ENCODE measurements at places on chromosomes 7 and 10.

DNA sequence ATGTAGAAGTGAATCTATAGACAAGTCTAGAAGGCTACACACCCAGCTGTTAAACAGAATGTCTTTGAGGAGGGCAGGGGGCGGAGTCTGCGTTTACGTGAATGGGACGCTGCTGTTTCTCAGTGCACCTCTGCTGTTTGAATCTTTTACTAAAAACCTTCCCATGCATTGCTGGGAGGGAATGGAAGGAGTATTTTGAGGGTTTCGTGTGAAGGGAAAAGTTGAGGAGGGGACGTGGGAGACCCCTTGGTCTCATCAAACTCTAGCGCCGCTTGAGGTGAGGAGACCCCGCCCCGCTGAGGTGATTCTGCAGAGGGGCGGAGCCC is 492 bp upstream of the VCL start:
- DNase-seq, result no peak

- no peak for DNase-seq
Measured at GRCh38 chr7:130131964-130132875, 61.9 kb downstream of the KLHDC10 start.

DNA sequence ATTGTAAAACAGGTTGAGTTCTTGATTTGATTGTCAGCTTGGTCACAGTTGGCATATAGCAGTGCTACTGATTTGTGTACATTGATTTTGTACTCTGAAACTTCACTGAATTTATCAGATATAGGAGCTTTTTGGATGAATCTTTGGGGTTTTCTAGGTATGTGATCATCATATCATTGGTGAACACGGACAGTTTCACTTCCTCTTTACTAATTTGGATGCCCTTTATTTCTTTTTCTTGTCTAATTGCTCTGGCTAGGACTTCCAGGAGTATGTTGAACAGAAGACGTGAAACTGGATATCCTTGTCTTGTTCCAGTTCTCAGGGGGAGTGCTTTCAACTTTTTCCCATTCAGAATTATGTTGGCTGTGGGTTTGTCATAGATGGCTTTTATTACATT is 86.9 kb downstream of the EXOC4 start:
- DNase-seq, result no peak

- no peak for DNase-seq
Measured at GRCh38 chr7:135925210-135925609, 51.9 kb downstream of the MTPN start.

DNA sequence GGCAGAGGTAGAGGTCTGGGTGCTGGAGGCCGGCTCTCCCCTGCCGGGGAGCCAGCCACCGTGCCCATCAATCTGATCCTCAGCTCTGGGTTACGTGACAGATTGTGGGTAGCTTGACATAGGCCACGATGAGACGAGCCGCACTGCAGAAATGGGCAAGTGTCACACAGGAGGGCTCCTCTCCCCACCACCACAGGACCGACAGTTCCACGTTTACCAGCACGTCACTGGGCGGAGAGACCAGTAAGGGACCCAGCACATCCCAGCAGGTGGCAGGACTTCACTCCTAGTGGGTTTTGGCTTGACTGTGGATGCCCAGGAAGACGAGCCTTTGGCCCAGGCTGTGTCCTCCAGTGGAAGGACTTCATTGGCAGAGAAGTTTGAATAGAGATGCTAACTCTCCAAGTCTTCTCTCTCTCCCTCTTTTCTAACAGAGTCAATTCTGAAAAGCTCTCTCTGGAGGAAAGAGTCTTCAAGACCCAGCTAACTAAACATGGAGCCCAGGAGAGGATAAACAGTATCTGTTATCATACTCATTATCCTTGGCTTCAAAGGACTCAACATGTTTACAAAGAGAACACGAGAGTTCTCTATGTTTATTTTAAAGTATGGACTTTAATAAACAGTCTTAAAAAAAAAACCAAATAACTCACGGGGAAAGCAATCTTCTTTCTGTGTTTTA is 129.3 kb upstream of the JCAD start:
- DNase-seq, result no peak

DNA sequence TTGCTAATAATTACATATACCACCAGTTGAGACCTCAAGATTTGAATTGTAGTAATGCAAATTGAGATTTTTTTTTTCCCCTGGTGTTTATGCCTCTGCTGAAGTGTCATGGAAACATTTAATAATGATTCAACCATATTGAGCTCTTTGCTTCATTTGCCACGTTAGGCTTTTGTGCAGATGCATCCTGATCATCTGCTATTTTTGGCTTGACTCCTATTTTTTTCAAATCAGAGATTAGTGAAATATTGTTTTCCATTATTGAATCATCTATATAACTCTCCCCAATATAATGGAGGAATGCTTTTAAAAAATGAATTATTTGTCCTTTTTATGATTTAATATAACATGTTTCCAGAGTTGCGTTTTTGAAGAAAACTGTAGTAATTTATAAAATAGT is 115.1 kb downstream of the SRI start:
- no peak for DNase-seq

DNA sequence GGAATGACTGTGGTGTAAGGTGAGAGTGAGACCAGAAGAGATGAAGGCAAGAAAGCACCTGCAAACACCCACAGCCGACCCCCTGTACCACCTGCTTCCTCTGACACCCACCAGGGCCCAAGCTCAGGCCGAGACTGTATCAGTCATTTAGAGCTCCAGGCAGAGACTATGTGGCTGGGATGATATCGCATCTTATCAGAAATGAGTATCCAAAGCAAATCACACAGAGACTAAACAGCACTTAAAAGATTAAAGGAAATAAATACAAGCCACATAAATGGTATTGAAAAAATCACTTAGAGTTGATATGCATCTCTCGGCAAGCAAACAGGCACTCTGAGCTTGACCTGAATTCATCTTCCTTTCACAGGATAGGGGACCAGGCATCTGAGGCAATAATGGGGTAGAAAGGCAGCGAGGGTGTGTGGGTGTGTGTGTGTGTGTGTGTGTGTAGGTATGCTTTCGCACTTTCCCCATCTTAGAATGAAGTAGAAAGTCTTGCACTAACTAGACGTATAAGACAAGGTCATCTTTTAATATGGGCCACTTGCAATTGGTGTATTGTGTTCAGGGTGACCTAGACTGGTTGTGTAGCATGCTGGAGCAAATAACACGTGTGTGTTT is 665.9 kb downstream of the KCNMA1 start:
- DNase-seq, result no peak

DNA sequence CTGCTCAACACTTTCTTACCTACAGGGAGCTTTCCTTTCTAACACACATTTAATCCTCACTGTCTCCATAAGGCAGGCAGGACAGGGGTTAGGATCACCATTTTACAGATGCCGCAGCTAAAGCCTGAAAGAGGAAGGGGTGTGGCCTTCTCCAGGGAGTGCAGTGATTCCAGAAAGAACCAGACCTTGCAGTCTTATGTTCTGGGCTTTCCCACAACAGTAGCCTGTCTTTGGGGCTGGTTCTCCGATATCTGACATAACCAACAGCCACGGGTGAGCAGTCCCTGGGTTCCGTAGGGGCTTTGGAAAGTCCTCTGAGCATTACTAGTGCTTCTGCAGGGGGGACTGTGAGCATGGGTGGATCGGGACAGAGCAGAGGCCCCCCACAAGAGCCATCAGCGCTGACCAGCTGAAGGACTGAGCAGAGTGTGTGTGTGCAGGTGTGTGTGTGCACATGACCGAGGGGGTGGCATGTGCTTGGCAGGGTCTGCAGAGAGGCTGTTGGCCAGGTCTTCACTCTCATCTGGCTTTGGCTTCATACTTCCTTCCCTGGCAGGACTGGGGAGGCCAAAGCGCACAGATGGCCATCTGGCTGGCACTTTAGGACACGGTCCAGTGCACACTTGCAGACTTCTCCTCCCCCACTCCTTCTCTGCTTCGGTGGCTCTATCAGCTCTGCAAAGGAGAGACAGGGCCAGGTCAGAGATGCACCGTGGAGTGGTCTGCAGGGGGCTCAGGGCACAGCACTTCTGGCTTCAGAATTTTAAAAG is 400.3 kb downstream of the RPS24 start:
- DNase-seq, result no peak

GRCh38 chr10:77969114-77969513 is 42.6 kb upstream of the DLG5 start:
- no peak for DNase-seq

DNA sequence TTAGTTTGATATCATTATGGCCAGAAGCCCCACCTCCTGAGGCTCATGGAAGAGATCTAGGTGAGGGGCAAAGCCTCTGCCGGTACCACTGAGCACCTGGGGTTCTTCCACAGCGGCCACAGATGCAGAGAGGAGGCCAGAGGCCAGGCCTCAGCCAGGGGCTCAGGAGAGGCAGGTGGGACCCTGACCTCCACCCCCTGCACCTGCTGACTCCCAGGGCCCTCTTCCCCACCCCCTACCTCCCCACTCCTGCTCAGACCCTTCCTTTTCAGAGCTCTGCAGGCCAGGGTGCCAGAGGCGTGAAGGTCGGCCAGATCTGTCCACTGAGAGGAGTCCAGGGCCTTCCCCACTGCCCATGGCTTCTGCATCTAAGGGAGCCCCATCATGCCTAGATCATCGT is 178.7 kb upstream of the PPP2R2D start:
- no peak for DNase-seq

- DNase-seq, result no peak
Measured at GRCh38 chr7:135714534-135715009, 13.4 kb downstream of the SLC13A4 start.

- no peak for DNase-seq
Measured at GRCh38 chr10:114356751-114357514, 47.4 kb downstream of the AFAP1L2 start.

DNA sequence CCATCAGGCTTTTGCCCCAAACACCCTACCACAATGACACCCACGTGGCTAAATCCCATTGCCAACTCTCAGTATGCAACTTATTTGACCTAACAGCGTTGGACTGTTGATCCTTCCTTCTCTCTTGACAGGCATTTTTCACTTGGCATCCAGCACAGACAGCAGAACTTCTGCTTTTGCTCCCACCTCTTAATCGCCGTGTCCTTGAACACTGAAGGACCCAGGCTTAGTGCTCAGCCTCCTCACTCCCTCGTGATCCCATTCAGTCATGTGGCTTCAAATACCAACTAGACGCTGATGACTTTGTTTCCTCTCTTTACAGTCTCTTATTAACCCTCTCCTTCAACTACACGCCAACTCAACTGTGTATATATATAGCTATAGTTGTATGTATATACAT is 25.0 kb downstream of the ZFAND2A start:
- DNase-seq, result no peak

- no peak for DNase-seq
Measured at GRCh38 chr10:128499956-128500355, 373.7 kb upstream of the MKI67 start.

DNA sequence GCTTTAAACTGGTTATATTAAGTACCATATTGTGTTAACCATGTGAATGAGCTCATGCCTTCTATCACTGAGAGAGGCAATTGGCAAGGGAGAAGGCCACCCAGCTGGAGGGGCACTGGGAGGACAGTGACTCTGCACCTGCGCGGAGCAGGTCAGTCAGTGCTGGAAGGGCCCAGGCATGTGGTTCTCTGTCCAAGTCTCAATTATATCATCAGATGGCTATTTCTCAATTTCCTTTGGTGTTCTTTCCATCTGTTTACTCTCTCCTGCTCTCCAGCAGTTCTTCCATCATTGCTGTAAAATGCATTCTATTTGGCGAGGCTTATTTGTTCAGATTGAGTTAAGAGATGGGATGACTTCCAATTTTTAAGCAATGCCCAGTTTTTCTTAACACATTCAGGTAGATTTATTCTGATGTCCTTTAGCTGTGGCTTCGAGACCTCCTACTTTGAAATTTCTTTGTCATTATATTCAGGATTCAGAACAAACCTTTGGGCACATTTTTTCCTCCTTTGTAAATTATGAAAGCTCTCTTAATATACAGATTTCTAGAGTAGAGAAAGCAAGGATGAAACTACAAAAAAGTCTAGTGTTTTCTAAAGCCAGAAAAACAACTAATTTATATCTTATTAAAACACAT is 159.3 kb downstream of the BMPER start:
- no peak for DNase-seq

- no peak for DNase-seq
Measured at GRCh38 chr7:84021292-84021908, 173.2 kb downstream of the SEMA3A start.

GRCh38 chr7:116777651-116778281 is 84.6 kb upstream of the CAPZA2 start:
- DNase-seq, result no peak

GRCh38 chr7:18356191-18356645 is 139.3 kb upstream of the HDAC9 start:
- DNase-seq, result no peak

- no peak for DNase-seq
Measured at GRCh38 chr10:130615457-130615856, 479.3 kb downstream of the GLRX3 start.

GRCh38 chr10:24898501-24898900 is 53.9 kb downstream of the PRTFDC1 start:
- no peak for DNase-seq

DNA sequence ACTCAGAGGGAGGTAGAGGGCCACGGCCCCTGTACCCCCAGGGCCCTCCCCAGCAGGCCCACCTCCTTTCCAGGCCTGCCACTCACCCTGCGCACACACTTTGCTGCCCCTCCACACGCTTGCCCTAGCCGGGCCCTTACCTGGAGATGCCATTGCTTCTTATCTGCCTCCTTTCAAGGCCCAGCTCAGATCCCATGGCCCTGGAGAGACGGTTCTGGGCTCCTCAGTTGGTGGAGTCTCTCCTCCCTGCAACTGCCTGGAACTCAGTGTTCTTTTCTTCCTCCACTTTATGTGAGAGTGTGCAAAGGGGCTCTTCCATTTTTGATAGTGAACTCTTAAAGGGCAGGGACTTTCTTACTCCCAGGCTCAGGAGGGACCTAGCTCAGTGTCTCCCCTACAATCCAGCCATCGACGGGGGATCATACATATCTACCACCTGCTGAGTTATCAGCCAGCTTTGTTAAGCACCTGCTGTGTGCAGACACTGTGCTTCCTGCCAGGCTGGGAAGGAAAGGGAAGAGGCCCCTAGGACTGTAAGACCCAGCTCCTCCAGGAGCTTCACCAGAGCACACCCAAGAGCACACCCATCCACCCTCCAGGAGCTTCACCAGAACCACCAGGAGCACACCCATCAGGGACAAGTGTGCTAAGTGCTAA is 89.3 kb upstream of the MACROH2A2 start:
- DNase-seq, result no peak

DNA sequence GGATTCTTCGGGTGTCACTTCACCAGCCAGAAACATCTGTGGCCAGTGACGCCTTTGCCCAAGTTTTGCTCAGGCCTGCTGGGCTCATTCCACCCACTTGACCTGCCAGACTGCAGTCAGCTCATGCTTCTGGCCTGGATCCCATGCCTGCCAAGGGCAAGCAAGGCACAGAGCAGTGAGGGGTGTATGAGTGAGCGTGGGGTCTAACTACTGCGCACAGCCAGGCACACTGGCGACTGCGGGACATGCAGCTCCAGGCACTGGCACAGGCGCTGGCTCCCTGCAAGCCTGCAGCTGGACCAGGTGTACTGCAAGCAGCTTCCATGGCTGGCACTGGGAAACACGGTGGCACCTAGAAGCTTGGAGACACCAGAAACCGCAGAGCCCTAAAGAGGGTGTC is 80.1 kb downstream of the MTERF1 start:
- DNase-seq, result no peak

DNA sequence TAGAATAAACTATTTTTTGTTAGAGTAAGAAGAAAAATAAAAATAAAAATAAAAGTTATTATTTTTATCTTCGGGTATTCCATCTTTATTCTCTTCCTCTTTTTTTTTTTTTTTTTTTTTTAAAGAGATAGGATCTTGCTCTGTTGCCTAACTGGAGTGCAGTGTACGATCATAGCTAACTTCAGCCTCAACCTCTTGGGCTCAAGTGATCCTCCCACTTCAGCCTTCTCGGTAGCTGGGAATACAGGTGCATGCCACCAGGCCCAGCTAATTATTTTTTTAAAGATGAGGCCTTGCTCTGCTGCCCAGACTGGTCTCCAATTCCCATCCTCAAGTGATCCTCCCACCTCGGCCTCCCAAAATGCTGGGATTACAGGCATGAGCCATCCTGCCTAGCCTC is 15.4 kb downstream of the STAM start:
- no peak for DNase-seq
